ENCODE measurements at places on chromosomes 3 and 15.

- DNase-seq, result no peak
Observed at GRCh38 chr15:42727750-42728381, 9.1 kb downstream of the CDAN1 start.

GRCh38 chr3:14550651-14551611 lies 10.8 kb upstream of the GRIP2 start:
- no peak for DNase-seq

DNA sequence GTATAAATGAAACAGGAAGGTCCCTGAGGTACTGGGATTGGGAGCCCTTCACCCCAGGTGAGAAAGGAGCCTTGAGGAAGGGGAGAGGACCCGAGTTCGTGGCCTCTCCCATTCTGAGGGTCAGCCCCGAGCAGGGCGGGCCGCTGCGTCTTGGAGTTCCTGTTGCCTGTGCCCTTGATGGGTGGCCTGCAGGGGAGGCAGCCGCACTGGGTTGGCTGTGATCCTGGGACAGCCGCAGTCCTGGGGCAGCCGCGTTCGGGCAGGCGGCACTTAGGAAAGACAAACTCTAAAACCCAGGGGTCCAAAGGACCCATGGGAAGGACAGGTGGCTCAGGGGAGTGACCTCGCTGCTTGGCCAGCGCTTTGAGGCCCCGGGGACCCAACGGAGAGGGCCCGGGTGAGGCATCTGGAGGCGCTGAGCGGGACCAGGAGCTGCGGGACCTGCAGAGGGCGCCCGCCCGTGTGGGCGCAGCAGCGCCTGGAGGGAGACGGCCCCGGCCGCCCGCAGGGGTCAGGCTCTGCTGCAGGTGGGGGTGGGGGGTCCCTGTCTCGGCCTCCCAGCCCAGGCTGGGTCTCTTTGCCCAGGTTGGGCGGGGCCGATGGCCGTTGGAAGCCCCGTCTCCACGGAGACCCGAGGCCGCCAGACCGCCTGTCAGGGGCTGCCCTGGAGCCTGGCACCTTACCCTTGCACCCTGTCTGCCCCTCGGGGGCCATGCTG lies 65.1 kb downstream of the HMCES start:
- no peak for DNase-seq

GRCh38 chr3:186519021-186519658 lies 25.0 kb downstream of the CRYGS start:
- no peak for DNase-seq

- no peak for DNase-seq
Observed at GRCh38 chr15:35912196-35912595, 366.2 kb upstream of the DPH6 start.

DNA sequence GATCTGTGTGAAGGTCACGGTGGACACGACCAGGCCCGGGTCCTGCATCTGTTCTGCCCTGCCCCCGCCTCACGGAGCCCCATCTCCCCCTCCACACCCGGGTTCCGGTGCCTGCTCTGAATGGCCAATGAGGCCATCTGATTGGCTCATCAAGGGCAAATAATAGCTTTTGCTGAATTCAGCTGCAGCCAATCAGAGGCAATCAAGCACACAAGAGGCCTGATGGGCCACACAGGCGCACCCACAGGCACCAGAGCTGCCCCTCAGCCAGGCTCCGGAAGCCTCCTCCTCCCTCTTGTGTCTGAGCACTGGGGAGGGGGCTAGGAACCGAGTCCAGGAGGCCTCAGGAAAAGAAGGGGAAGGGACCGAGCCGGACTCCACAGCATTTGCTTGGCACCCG lies 49.5 kb downstream of the CACNA2D2 start:
- DNase-seq, result no peak

DNA sequence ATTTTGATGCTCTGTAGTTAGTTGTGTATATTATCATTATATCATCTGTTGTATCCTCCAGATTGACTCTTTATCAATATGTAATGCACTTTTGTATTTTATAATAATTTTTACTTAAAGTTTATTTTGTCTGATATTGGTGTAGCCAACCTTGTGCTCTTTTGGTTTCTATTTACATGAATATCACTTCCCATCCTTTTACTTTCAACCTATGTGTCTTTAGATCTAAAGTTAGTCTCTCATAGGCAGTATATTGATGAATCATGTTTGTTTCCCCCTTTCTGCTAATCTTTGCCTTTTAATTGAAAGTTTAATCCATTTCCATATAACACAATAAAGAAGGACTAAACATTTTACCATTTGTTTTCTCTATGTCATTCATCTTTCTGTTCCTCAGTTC lies 28.1 kb upstream of the CD200R1L start:
- no peak for DNase-seq

DNA sequence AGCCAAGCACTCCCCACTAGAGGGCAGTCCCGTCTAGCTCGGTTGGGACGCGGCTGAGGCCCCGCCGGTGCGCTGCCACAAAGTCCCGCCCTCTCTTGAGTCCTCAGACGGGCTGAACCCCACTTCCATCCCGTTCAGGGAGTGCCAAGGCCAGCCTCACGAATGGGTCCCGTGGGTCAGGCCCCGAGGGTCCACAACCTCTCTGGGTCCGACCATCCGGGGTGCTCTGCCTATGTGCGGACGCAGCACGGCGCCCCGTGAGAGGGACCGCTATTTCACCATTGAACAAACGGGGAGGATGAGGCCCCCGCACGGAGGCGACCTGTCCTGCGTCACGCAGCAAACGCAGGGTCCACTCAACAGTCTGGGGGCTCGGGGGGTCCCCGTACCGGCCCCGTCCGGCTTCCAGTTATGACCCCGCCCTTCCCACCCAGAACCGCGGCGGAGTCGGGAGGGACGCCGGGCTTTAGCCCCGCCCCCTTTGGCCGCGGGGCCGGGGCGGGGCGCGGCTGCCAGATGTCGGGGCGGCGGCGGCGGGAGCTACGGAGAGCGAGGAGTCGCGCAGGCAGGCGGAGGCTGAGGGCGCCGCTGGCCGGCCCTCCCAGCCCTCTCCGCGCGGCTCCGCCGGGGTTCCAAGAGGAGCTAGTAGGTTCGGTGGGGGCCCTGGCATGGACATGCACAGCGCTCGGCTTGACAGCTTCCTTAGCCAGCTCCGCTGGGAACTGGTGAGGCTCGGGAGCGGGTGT lies at the start of gene INKA1:
Gene INKA1 (plus strand): TSS at position 543 of the 746 bp plus-strand sequence. CDS start 132 bp downstream, at position 675.
- DNase-seq, result no peak

DNA sequence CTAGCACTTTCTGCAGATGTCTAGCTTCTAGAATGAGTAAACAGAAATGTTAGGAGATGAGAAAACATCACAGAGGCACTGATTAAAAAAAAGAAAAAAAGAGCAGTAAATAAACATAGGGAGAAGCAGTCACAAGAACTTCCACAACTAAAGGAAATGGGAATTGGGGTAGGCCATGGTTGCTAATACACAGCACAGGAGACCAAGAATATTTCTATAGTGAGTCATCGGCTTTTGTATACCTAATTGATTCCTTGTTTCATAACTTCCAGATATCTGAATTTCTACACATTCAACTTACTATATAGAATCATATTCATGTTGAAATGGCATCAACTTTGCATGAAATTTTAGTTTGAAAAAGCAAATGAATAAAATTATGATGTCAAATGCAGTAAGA lies 47.3 kb upstream of the TCF12 start:
- peak; percentile 79 for DNase-seq

DNA sequence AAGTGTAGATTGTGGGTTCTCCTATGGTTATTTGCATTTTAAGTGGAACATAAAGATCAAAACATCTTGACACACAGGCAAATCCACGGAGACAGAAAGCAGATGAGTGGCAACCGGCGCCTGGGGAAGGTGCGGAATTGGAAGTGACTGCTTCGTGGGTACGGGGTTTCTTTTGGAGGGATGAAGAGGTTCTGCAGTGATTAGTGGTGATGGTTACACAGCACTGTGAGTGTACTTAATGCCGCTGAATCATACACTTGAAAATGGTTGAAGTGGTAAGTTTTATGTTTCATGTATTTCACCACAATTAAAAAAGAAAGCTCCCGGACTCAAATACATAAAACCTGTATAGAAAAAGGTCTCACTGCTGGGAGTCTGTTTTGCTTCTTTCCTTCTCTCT lies 18.5 kb upstream of the VPS33B start:
- DNase-seq, result no peak

GRCh38 chr3:151468284-151468917 lies 7.5 kb upstream of the IGSF10 start:
- DNase-seq, result peak; percentile 29

- DNase-seq, result no peak
Observed at GRCh38 chr3:108102420-108103039, 11.7 kb upstream of the CD47 start.

GRCh38 chr3:83226751-83227150 lies 1465.3 kb upstream of the GBE1 start:
- DNase-seq, result no peak

GRCh38 chr3:10506696-10507095 lies 1.3 kb upstream of the ATP2B2 start:
- no peak for DNase-seq

DNA sequence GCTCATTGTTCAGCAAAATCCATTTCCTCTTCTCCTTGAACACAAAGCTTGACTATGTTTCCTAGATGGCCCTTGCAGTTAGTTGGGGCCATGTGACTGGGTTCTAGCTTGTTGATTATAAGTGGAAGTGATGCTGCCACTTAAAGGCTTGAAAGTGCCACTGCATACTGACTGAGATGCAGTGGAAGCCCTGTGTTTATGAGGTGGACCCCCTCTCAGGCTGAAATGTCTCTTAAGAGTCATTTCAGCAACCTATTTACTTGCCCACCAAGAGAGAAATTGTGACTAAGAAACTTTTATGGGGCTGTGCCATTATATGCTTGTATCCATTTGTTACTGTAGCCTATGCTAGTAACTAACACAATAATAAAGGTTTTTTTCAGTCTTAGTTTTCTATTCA lies 8.4 kb upstream of the ANP32A start:
- no peak for DNase-seq

GRCh38 chr3:39271363-39271914 lies 8.4 kb downstream of the CX3CR1 start:
- DNase-seq, result no peak

DNA sequence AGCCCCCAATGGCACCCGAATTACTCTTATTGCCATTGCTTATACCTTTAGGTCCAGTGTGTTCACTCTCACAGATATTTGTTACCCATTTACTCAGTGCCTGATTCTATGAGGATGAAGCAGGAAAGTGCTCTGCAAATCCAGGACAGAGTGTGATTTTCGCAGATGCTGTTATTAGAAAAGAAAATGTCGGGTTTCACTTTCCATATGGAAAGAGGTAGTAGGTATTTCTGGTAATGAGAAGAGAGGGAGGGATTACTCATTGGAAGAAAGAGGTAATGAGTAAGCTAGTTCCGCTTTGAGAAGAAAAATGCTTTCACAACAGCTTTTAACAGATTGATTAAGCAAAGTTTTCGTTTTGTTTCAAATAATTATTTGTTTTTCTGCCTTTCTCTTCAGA lies 336.3 kb upstream of the CFAP20DC start:
- DNase-seq, result no peak

GRCh38 chr3:172217877-172218276 lies 178.5 kb downstream of the FNDC3B start:
- DNase-seq, result no peak

DNA sequence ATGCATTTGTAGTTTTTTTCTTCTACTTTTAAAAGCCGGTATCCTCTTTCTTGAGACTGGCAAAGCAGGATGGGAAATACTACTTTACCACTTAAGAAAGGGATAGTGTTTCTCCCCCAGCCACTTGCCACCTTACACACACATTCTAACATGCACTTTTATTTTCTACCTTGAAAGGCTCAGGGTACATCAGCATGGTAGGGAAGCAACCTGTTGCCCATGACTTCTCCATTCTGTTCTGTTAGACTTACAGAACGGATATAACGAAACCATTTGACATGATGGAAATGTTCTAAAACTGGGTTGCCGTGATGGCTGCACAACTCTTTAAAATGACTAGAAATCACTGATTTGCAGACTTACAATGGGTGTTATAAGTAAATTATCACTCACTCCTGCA lies 405.5 kb downstream of the SHQ1 start:
- DNase-seq, result no peak

GRCh38 chr3:160968761-160969160 lies 136.4 kb downstream of the B3GALNT1 start:
- no peak for DNase-seq

DNA sequence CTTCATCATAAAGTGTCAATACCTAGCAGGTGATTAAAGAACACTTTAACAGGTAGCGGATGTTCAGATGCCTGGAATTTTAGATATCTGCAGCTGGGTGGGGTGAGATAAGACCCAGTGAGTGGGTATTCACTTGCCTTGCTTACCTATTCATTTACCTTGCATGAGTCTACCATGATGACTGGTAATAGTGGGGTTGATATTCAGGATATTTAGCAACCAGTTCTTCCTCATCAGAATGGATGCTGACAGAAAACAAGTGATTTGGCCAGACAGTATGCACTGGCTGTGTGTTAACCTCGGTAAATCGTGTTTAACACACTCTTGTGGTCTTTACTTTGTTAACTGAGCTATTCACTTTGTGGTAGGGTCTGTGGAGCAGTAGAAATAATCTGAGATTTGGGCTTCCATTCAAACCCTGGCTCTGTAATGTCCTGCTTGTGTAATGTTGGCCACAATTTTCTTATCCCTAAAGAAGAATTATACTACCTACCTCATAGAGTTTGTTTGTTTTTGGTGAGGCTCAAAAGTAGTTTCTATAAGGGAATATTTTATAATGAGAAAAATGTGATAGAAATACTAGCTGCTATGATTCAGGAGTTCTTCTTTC lies 391.9 kb upstream of the TBL1XR1 start:
- DNase-seq, result no peak

- DNase-seq, result no peak
Observed at GRCh38 chr15:39235084-39235795, 345.6 kb upstream of the THBS1 start.

DNA sequence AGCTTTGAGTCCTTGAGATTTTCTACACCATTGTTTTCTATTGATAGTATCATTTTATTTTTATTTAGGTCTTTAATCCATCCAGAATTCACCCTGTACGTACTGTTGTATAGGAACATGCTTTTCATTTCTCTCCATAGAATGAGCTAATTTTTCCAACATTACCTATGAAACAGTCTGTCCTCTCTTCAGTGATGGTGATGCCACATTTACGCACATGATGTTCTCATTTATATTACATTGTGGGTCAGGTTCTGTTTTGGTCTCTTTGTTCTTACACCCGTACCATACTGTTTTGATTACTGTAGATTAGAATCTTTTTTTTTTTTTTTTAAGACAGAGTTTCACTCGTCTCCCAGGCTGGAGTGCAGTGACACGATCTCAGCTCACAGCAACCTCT lies 17.7 kb upstream of the VWA5B2 start:
- DNase-seq, result no peak

- DNase-seq, result no peak
Observed at GRCh38 chr3:32148351-32148750, 41.9 kb downstream of the GPD1L start.
